BJ (cell line): ENCODE measurements at places on chromosomes 5 and 9.

DNA sequence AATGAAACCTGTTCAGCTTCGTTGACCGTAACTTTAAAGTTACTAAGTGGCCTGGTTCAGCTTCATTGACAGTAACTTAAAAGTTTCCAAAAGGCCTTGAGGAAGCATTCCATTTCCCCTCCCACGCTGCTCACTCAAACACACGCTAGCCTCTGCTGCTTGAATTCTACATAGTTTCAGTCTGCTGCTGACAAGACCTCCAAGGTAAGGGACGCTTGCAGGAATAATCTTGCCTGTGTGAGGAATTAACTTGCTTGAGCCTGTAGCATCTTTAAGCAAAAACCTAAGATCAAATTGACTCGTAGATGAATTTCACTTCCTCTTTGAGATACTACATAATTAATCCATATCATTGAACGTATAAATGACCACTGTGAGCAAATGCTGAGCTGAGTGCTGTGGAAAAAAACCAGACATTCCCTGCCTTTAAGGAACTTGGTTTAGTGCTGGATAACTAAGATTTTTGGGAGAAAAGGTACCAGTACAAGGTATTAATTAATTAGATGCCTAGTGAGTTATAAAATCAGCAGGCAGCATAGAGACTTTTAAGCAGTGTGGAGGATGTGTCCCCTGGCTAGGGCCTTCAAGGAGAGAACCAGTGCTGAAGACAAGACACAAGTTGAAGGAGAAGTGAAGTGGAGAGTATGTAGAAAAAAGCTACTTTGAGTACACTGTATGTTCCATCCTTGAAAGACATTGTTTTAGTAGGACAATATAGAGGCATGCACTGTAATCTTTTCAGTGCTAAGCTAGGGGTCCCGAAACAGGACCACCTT is 39.2 kb downstream of the GRAMD2B start:
- DNase-seq: no peak

- no peak for DNase-seq
Observed at GRCh38 chr5:172165465-172165864, 22.6 kb downstream of the STK10 start.

DNA sequence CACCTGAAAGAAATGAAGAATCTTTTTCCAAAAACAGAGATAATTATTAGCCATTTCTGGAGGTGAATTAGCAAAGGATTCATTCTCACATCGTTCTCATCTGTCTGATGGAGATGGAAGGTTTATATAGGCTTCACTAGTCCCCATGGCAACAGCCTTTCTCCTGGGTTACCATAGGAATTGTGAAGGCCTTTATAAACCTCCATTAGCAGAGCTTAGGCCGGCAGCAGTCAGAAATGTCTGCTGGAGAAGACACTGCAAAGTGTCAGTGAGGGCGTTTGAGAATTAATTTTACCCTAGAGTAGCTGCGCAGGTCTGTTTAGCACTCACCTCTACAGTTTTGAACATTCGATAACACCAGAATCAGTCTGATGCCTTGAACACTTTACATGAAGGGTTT is 290.4 kb upstream of the NR4A3 start:
- no peak for DNase-seq

GRCh38 chr5:107651325-107651724 is 19.4 kb downstream of the EFNA5 start:
- no peak for DNase-seq

GRCh38 chr5:45454114-45454513 is 242.1 kb downstream of the HCN1 start:
- DNase-seq: no peak

DNA sequence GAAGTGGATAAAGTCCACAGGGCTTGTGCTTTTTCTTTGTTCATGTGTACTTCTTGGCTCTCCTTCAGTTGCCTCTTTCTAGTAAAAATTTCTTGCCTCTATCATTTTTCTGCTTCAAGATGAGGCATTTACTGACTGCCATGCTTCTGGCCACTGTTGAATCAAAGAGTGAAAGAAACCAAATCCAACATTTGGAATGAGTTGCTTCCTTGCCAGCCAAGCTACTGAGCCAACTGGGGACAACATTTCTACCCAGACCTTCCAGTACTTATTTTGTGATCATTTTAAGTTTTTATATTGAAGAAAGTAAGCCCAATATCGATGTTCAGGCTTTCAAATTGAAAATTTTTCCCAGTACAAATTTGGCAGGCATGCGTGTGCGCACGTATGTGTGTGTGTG is 73.2 kb downstream of the SNCAIP start:
- no peak for DNase-seq

GRCh38 chr5:133794771-133795415 is 173.5 kb downstream of the C5orf15 start:
- DNase-seq: no peak

DNA sequence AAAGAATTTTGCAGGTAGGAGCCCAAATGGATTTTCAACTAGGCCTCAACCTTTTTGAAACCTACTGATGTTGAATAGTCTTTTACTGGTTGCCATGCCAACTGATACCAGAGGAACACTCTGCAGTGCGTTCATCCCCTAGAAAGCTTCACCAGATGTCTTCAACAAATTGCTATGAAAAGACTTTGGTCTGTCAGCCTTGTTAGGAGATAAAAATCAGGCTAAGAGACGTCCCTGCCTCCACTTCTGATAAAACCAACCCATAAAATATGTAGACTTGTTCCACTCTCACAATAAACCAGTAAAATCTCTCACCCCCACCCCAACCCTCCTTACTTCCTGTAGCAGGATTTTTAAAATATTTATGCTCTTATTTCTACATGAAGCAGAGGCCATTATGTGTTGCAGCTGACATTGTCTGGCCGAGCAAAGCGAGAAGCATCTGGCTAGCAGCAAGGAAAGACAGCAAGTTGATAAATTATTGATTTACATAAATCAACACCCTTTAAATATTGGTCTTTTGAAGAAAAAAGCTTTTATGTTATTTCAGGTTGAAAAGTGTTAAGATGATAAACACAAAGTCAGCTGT is 428.7 kb downstream of the ISL1 start:
- peak; percentile 8 for DNase-seq

DNA sequence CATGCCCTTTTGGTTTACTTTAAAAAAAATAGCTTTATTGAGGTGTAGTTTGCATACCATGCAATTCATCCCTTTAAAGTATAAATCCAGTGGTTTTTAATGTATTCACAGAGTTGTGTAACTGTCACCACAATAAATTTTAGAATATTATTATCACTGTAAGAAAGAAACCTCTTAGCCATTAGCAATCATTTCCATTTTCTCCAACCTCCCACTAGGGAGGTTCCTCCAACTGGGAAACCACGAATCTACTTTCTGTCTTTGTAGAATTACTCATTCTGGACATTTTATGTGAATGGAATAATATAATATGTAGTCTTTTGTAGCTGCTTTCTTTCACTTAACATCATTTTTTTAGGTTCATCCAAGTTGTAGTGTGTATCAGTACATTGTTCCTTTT is 43.5 kb downstream of the UNC13B start:
- no peak for DNase-seq

DNA sequence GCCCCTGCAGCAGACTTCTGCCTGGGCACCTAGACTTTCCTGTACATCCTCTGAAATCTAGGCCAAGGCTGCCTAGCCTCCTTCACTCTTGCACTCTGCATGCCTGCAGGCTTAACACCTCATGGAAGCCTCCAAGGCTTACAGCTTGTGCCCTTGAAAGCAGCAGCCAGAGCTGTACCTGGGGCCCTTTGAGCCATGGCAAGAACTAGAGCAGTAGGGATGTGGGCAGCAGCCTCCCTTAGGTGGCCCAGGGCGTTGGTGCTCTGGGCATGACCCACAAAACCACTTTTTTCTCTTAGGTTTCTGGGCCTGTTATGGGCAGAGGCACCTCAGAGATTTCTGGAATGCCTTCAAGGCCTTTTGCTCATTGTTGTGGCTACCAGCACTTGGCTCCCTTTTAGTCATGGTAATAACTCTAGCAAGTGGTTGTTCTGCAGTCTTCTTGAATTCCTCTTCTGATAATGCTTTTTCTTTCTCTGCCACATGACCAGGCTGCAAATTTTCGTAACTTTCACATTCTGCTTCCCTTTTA is 606.2 kb downstream of the TLE4 start:
- no peak for DNase-seq

GRCh38 chr9:128945798-128946501 is 1.5 kb downstream of the DOLK start:
- no peak for DNase-seq

DNA sequence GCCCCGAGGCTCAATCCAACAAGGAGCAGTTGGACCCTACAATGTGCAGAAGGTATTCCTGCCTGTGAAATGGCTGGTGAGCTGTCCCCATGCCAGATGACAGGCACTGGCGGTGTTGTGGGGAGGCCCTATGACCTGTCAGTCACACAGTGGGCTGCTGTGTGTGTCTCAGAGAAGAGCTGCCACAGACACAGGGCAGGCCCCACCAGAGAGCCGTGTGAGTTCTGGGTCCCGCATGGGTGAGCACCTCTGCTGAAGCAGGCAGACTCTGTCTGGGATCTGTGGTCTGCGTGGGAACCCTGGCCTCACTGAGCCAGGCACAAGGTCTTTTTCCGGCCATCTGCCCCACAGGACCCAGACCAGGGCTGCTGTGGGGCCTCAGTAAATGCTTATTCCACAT is 37.3 kb upstream of the PITX1 start:
- no peak for DNase-seq

DNA sequence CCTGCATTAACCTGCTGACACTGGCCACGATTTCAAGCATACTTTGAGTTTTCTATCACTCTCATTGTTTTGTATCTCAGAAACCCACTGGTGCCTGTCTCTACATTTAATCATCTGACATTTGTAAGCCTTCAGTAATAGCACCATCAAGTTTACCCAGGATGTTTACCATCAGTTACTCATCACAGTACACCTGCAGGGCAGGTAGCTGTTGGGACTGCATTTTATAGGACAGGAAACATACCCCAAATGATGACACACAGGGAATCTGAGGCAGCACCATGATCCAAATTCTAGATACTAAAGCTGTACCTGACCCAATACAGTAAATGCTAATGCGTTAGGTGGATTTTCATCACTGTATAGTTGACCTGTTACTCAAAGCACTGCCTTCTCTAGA is 114.2 kb downstream of the FEM1C start:
- no peak for DNase-seq

DNA sequence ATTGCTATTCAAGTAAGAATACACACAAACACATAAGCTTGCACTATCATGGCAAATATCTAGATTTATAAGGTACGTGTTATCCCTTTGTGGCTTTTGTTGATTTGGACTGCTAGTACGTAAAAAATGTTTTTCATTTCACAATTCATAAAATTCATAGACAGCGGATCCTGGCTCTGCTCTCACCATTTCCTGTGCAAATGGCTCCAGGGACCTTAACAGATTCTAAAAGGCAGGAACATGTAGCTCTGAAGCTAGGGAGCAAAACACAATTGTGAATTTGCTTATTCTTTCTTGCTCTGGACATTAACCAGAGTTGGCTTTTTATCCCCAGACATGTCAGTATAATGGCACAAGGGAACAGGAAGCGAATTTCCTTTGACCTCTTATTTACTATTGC is 1019.9 kb upstream of the WWC1 start:
- DNase-seq: no peak

GRCh38 chr5:159135896-159136531 is 36.3 kb upstream of the EBF1 start:
- DNase-seq: no peak

- no peak for DNase-seq
Observed at GRCh38 chr5:2860101-2860500, 108.6 kb upstream of the IRX2 start.

DNA sequence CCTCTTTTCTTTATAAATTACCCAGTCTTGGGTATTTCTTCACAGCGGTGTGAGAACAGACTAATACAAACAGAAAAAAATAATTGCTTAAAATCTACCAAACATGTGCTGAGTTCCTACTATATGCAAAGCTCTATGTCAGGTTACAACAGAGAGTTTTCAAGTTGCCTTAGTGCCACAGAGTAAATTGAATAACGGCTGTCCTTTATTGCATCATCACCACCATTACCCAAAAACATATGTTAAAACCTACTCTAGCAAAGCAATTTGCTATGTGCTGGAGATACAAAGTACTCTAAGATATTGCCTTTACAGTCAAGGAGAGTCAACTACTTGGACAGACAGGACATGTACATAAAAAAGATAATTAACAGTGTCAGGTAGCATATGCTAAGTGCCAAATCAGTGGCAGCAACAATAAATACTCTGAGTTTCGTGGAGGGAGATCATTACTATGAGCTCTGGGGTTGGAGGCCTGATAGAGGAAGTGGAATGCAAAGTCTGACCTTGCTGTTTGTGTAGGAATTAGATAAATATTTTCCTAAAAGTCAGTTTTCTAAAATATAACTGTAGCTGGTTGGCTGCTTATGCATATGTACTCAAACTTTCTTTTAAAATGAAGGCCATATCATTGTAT is 1058.7 kb upstream of the WWC1 start:
- no peak for DNase-seq

- no peak for DNase-seq
Observed at GRCh38 chr9:126148994-126149393, 177.6 kb upstream of the MVB12B start.

- DNase-seq: no peak
Observed at GRCh38 chr9:75845806-75846205, 44.7 kb upstream of the PCSK5 start.

GRCh38 chr5:9663891-9664290 is 33.7 kb upstream of the TAS2R1 start:
- DNase-seq: no peak

GRCh38 chr5:4941957-4942830 is 197.9 kb upstream of the ADAMTS16 start:
- DNase-seq: no peak

DNA sequence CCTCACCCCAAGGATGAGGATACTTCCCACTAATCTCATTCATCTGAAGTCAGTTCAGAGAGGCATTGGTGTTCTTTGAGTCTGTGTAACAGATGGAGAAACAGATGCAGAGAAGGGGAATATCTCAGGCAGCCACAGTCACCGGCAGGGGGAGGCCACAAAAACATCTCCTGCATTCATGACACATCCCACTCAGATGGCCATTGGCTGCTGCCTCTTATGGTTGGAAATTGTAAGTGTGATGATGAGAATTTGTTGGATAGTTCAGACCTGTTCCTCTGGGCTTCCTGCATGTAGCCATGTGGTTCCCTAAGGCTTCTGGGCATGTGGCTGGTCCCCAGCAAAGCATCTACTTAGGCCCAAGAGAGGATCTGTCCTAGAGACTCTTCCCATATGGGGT is 45.9 kb upstream of the GABRP start:
- DNase-seq: no peak

DNA sequence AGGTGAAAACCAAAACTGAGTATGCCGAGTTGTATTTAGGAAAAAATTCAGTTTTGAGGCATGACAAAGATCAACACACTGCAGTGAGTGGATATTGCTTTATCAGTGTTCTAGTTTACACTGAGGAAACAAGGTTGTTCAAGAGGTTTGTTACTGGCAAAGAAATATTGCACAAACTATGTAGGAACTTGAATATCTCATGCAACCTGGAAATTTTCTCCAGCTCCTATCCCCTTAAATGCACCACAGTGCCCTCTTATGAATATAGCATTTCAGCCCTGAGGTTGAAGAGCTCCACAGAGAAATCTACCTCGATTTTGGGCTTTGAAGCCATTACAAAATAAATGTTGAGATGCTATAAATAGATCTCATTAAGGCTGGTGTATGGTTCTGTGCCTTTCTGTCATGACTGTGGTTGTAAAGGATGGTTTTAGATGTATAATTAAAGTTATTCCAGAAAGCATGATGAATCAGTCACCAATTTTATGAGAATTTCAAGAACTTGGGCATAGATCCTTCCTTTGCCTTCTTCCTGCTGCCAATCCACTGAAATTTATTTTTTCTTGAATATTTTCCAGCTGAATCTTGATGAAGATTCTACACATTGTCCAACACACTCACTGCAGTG is 159.3 kb downstream of the SPATA31D1 start:
- DNase-seq: no peak

- DNase-seq: no peak
Observed at GRCh38 chr5:74290634-74291241, 349.8 kb downstream of the ENC1 start.
